ENCODE measurements at places on chromosomes 2 and 18.

- no peak for DNase-seq
Observed at GRCh38 chr2:225177098-225177497, 134.8 kb upstream of the DOCK10 start.

DNA sequence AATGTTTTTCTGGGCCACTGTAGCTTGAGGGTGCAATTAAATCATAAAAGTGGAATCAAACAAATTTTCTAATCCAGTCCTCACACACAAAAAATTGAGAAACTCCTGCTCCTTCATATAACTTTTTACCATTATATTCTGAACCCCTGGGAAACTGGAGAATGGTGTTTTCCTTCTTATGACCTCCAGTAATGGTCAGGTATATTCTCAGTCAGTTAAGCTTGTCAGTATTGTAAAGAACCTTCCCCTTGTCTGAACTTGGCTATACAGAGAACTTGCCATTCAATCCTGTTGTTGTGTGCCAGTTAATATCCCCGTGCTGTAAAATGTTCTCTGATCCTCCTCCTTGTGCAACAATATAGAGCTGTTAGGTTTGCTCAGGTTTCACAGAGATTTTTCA is 39.5 kb downstream of the ZNF804A start:
- no peak for DNase-seq

DNA sequence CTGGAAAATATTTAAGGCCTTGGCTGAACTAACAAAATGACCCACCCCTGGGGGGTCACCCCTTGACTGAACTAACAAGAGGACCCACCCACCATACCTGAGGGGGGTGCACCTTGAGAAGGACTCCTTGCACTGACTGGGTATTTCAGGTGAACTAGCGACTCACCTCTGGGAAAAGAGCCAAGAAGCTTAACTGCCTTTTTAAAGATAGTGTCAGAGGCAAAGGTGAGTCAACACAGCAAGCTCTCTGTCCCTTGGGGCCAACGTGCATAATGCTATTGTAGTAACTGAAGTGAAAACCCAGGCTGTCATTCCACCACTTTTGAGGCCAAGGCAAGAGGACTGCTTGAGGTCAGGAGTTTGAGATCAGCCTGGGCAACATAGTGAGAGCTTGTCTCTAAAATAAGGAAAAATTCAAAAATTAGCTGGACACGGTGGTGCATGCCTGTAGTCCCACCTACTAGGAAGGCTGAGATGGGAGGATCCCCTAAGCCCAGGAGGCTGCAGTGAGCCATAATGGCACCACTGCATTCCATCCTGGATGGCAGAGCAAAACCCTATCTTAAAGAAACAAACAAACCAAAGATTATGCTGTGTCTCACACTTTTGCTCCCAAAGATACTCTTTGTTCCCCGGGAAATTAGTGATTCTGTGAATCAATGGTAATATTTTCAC is 36.4 kb upstream of the ZCCHC2 start:
- no peak for DNase-seq

DNA sequence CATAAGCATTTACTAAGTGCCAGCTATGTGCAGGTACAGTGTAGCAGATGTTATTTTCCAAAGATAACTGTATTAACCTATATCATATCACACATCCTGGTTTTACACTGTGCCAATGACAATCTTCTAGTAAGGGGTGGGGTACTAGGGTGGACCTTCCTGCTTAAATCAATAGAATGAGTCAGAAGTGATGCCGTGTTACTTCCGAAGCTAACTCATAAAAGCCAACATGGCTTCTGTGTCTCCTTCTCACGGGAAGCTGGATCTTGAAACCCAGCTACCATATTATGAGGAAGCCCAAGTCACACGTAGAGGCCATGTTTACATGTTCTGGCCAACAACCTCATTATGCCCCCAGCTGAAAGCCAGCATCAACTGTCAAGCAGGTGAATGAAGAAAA is 59.1 kb downstream of the MRPL33 start:
- no peak for DNase-seq

GRCh38 chr2:164134336-164134735 is 398.5 kb upstream of the FIGN start:
- no peak for DNase-seq

DNA sequence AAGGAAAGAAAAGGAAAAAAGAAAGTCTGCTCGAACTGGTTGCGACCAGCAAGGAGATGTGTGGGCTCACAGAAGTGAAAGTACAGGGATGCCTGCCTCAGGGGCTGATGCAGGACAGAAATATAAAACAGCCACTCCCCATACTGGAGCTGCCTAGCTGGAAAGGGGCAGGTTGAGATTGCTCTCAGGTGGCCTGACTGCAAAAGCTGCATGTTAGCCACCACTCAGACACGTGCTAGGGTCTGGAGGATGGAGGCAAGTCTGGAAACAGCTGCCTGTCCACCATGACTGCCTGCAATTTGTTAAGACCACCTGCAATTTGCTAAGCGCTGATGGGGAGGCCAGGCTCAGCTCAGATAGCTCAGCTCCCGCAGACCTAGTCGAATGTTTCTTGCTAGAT is 17.9 kb downstream of the B3GNT7 start:
- no peak for DNase-seq

DNA sequence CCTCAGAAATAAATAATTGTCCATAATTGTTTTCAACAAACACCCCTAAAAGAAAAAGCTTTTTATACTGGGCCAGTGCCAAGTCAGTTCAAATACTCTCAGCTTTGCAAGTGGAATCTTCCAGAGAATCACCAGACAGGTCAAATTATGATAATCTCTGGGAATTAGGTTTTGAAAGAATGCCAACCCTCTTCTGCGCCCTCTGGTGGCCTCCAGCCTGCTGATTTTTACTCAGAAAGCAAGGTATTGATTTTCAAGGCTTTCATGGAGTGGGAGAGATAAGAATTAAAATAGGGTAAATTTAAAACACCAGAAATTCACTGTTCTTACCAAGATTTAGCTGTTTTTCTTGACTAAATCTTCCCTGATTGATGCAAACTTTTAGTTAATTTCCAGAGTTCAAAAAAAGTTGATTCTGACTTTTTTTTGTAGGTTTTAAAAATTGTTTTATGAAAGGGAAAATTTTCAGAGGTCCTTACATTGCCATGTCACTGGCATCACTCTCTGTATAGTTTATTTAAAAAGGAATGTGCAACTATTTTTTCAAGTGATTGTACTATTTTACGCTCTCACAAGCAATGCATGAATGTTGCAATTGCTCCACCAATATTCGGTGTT is 282.9 kb upstream of the TNP1 start:
- no peak for DNase-seq

GRCh38 chr2:56898986-56899385 is 715.2 kb downstream of the CCDC85A start:
- no peak for DNase-seq
